ENCODE measurements at places on chromosomes 5 and 9. TPM values are rescaled to one million over a fixed set of nuclear protein-coding genes. Genes with fewer than 3 reads are reported as not detected.

The FCN1 gene
- total RNA-seq = 5.2 TPM

The NUTM2F gene
- total RNA-seq = not detected

The DPYSL3 gene
- 109 TPM for total RNA-seq

The TOPORS gene
- 15.1 TPM for total RNA-seq

The CER1 gene
- total RNA-seq = not detected

The DMRTA1 gene
- total RNA-seq = 0.52 TPM

The SYK gene
- total RNA-seq = 4.7 TPM

The HACD4 gene
- total RNA-seq = 2.1 TPM

The EQTN gene
- total RNA-seq = not detected

The PIGO gene
- total RNA-seq = 6.3 TPM

The TRIM36 gene
- 2.6 TPM for total RNA-seq

The QRFP gene
- total RNA-seq = not detected

The ABLIM3 gene
- total RNA-seq = 15.1 TPM

The FCN2 gene
- 1.0 TPM for total RNA-seq

The CDH6 gene
- total RNA-seq = 5.7 TPM

The ADGRV1 gene
- 2.6 TPM for total RNA-seq

The ECM2 gene
- 28.7 TPM for total RNA-seq

The IFNA2 gene
- not detected for total RNA-seq

The NR5A1 gene
- total RNA-seq = not detected

Measured in skeletal muscle tissue (tissue), 5 donors.